ENCODE measurements at places on chromosomes 16 and 17.

- DNase-seq: no peak
Observed at GRCh38 chr16:15942931-15943690, 6.3 kb upstream of the ABCC1 start.

DNA sequence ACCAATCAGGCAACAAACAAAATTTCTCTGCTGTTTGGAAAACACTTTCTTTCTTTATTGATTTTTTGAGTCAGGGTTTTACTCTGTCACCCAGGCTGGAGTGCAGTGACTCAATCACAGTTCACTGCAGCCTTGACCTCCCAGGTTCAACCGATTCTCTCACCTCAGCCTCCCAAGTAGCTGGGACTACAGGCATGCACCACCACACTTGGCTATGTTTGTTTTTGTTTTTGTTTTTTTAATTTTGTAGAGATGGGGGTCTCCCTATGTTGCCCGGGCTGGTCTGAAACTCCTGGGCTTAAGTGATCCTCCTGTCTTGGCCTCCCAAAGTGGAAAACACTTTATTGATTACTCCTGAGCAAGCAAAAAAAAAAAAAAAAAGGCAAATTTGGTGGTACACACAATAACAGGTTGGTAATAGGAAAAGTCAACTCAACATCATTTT is 276.4 kb downstream of the SOX9 start:
- no peak for DNase-seq

- no peak for DNase-seq
Observed at GRCh38 chr17:4483012-4483840, 15.5 kb upstream of the SPNS2 start.

- DNase-seq: no peak
Observed at GRCh38 chr17:59791603-59792457, 84.4 kb downstream of the VMP1 start.

DNA sequence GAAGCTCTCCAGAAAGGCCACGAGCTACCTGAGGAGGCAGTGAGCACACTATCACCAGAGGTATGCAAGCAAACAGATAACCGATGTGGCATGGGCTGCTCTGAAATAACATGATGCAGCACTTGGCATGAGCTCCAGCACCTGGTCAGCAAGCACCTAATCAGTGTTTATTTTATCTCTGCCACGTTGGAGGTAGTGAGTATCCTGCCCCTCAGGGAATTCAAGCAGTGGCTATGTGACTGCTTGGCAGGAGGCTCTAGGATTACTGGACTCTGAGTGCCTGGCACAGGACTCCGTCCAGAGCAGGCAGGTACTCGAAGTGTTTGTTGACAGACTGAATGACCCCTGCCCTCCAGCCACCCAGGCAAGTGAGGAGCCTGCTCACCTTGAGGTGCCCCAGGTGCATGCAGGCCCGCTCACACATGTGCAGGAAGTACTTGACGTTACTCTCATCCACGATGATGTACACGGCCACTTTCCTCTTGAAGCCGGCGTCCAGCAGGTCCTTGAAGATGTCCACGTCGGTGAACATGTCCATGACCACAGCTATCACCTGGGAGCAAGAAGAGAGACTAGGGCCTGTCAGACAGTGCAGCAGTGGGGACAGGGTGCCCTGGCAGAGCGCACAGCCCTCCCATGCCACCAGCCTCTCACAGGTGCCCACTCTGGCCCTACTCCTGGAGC is 16.6 kb downstream of the FAM83G start:
- DNase-seq: no peak

DNA sequence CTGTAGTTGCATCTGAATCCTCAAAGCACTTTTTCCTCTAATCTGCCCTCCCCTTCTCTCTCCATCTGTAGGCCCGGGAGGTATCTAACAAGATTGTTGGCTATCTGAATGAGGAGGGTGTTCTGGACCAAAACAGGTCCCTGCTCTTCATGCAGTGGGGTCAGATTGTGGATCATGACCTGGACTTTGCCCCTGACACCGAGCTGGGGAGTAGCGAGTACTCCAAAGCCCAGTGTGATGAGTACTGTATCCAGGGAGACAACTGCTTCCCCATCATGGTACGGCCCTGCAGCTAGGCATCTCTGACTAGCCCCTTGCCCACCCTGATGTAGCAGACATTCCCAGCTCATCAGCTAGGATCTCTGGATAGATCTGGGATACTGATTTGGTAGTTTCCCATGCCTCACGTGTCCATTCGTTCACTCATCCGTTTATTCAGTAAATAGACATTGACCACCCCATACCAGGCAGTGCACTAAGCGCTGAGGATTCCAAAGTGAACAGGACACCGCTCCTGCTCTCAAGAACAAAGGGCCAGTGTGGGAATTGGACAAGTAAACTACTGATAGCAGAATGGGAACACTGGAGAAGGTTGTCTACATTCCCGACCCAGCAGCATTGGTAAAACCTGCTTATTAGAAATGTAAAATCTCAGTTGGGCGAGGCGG is 12.1 kb downstream of the LPO start:
- no peak for DNase-seq

- no peak for DNase-seq
Observed at GRCh38 chr16:64272028-64272427, 849.8 kb downstream of the CDH11 start.

DNA sequence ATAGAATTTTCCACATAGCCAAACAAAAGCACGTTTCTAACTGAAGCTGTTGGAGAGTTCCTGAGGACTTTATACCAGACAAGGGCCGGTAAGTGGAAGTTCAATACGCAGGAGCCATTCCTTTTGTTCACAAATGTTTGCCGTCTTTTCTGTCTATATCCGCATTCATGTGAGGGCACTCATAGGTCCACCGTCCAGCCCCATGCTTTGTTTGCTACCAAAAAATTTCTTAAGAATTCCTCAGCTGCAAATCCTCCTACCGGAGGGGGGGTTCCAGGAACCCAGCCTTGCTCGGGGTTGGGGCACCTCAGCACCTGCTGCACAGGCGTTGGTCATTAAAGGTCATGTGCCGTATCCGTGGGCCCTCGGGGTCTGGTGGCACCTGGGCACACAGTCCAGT is 276.8 kb downstream of the SEC14L1 start:
- DNase-seq: no peak

- peak; percentile 55 for DNase-seq
Observed at GRCh38 chr17:77375917-77376651, 235.3 kb downstream of the SEC14L1 start.

DNA sequence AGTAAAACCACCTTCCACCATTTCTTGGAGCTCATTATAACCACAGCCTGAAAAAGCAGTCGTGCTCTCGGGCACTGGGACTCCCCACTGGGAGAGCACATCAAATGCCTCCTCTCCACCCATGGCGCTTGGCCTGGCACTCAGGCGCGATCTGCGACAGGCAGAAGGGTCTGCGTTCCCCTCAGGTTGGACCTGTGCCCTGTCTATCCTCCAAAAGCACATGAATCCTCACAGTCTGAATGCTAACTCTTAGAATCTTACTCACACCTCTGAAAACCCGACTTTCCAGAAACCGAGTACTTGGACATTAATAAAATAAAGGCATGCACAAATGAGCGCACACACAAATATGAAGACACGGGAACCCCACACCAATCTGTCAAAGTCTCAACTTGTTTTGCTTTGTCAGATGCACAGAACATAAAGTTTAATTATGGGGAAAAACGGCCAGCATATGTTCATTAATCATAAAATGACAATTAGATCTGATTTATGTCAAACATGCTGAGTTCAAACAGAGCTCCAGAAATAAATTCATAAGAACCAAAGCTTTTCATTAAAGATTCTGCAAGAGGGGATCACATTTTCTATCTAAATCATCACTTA is 20.5 kb upstream of the FAAP100 start:
- no peak for DNase-seq

DNA sequence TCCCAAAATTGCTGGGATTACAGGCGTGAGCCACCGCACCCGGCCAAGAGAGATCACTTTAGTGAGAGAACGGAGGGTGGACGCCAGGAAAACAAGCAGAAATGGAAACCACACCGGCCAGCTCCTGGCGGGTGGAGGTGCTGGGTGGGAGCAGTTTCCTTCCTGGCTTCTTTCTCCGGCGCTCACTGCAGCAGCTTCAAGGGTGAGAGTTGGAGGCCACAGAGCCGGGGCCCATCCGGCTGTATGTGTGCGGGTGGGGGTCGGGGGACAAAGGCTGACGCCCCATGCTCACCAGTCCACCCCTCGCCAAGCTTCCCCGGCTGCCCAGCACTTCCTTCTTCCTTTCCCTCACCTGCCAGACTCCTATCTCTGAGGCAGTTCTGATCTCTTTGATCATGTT is 13.5 kb upstream of the BHLHA9 start:
- no peak for DNase-seq

- DNase-seq: no peak
Observed at GRCh38 chr17:42133461-42134041, 10.9 kb downstream of the HSPB9 start.

GRCh38 chr17:39715375-39716072 is 14.8 kb downstream of the MIEN1 start:
- DNase-seq: no peak

GRCh38 chr16:48507886-48508285 is 102.1 kb downstream of the N4BP1 start:
- no peak for DNase-seq

DNA sequence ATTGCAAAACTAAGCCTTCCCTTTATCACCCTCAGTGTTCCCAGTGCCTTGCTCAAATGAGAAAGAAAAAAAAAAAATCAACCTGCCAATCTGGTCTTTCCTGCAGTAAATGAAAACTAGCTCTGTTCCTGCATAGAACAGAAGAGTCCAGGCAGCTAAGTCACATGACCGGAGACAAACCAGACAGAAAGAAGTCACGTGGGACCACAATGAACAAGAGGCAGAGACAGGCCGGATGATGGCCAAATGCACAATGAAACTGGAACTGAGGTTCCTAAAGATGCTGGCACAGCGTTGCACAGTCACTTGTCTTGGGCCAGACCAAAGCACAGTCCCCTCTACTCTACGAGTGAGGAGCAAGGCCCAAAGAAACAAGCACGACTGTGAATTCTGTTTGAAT is 172.5 kb downstream of the GRIN2A start:
- no peak for DNase-seq

- no peak for DNase-seq
Observed at GRCh38 chr17:40372031-40372430, 7.5 kb upstream of the GJD3 start.

DNA sequence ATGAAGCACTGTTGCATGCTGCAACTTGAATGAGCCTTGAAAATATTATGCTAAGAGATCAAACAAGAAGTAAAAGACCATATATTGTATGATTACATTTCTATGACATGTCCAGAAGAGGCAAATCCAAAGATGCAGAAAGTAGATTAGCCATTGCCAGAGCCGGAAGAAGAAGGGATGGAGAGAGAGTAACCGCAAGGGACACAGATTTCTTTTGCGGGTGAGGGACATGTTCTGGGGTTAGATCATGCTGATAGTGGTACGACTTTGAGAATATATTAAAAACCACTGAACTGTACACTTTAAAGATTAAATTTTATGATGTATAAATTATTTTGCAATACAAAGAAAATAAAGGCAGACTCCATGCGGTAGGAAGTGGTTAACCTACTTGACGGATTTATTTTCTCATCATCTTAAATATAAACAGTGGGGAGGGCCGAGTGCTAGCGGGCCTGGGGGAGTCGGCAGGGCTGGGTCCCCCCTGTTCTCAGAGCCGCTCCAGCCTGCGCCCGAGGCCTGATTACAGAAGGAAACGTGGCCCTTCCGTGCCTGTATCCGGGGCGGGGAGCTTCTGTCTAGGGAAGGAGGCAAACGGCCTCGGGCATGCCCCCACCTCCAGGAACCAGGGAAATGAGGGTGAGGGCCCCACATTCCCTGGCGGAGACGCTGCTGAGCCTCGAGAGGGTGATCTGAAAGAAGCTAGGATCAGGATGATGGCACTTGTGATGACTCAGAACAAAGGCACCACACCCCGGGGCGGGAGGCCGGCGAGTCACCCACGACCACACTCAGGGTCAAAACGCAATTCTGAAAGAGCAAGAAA is 48.0 kb downstream of the SHCBP1 start:
- no peak for DNase-seq

DNA sequence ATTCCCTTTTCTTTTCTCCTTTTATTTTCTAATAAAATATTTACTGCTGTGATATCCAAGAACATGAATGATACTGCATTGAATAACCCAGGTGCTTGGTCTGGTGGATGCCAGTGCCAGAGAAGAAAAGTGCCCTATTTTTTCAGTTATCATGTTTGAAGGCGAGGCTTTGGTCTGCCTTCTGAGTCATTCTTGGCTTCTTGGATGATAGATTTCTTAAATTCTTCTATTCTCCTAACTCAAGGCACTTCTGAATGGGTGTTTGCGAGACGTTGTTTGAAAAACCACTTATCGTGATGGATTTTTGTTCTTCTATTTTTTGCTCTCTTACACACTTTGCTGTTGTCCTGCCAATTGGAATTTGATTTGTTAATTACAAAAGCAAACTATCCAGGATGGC is 66.7 kb downstream of the FTO start:
- DNase-seq: no peak

GRCh38 chr17:73104450-73104849 is 12.0 kb upstream of the SLC39A11 start:
- no peak for DNase-seq

DNA sequence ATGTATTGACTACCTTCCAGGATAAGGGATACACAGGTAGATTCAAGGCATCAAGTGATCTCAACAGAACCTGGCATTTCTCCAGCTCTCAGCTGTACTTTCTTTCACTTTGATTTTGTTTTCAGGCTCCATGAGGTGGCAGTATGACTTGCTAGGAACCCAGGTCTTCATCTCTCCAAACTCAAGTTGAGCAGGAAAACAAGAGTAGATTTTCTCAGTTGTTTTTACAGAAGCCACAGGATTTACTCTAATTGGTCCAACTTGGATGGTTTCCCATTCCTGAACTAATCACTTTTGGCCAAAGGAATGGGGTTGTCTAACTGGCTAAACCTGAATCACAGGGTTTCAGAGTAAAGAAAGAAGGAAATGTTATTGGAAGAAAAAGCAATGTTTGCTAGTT is 146.6 kb downstream of the TRIM37 start:
- no peak for DNase-seq

- DNase-seq: no peak
Observed at GRCh38 chr17:9472094-9472493, 103.5 kb downstream of the STX8 start.

DNA sequence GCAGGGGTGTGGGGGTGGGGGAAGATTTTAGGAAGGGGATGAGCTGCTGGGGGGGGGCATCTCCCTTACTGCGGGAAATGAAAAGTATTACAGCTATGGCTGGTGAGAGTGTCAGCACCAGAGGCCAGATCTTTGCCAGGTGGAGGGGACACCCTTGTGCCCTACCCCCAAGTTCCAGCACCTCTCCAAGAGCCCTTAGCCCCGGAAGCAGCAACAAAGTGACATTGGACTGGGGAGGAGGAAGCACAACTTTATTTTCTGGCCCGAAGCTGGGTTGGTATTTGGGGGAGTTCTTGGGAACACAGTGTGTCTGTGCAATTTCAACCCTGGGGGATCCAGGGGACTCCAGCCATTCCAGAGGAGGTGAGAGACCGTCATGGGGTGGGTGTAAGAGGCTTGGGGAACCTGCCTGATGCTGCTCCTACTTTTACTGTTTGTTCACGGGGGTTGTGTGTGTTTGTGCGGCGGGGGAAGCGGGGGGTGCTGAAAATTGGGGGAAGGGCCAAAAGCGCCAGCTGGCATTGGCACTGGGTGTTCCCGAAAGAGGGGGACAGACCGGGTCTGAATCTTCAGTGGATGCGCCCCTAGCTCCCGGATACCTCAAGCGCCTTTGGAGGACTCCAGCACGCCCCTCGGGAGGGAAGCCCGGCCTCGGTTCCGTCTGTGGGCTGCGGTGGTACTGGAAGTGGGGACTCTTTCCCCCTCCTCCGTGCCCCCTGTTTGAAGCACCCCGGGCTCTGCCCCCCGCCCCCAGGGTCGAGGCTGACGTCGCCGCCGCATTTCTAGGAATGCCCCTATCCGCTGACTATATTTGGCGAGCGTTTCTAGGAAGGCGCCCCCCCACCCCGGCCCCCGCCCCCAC is 230.3 kb downstream of the MRTFB start:
- peak; percentile 59 for DNase-seq

- no peak for DNase-seq
Observed at GRCh38 chr16:89785523-89786155, 30.8 kb downstream of the FANCA start.

All from activated CD4-positive, alpha-beta T cell treated with anti-CD3 and anti-CD28 coated beads for 4 hours (primary cell).